ENCODE measurements at places on chromosomes 3 and 15.

DNA sequence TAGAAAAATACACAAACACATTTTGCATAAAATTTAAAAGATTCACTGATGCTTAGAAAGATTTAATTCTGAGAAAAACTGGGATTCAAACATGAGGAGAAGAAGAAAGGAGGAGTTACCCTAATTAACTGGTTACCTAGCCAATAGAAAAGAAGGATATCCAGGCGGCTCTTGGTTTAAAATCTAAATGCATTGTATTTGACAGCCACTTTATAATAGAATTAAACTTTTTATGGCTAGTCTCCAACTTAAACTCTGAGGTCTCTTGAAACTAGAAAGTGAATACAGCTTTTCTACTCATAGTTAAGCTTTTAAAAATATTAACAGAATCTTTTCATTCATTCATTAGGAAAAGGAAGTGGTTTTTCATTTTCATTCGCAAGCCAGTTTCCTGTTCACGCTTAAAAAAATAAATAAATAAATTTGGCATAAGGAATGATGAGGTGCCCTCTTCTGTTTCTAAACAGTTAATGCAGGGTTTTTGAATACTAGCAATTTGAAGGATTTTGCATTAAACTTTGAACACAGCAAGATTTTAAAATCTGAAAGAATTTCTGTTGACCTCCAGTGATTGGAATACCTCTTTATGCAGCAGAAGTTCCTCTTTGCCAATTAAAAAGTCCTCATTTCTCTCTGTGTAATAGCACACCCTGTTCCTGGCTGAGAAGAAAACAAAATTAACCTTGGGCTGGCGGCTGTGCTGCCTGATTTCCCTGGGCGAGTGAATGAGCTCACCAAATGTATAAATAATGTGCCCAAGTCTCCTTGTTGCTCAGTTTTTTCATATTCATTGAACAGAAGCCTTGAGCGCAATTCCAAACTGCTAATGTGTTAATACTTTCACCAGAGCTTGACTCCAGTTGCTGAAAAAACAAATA is 105.1 kb downstream of the ZMAT3 start:
- no peak for DNase-seq

- DNase-seq, result no peak
Measured at GRCh38 chr15:90697175-90697574, 20.0 kb upstream of the BLM start.

DNA sequence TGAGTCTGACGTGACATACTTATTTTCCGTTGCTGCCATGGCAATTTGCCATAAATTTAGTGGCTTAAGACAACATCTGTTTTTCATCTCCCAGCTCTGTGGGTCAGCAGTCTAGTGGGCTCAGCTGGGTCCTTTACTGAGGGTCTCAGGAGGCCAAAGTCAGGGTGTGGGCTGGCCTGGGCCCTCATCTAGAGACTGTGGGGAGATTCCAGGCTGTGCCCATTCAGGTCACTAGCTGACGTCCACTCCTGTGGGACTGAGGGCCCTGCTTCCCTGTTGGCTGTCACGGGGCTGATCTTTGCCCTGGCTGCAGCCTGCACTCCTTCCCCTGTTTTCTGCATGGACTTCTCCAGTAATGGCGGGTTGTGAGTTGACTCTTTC is 19.1 kb downstream of the FGD5 start:
- DNase-seq, result no peak

GRCh38 chr3:108524537-108524936 is 14.1 kb upstream of the MYH15 start:
- no peak for DNase-seq

DNA sequence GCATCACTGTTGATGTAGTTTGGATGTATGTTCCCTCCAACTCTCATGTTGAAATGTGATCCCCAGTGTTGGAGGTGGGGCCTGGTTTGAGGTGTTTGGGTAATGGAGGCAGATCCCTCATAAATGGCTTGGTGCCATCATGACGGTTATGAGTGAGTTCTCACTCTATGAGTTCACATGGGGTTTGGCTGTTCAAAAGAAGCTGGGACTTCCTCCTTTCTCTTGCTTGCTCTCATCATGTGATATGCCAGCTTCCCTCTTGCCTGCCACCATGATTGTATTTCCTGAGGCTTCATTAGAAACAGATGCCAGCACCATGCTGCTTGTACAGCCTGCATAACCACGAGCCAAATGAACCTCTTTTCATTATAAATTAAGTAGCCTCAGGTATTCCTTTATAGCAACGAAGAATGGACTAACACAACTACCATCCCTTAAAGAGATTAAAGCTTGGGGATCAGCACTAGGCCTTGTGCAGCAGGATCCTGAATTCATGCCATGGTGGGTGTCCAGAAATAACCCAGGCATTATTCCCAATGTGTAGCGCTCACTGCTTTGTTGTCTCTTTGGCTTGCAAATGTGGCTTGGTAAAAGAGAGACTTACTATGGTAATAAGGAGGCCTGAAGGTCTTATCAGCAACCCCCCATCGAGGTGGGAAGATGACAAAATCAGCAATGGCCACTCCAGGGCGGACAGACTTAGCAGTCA is 41.9 kb downstream of the NDUFB4 start:
- no peak for DNase-seq

GRCh38 chr3:99634881-99635280 is 3.5 kb upstream of the COL8A1 start:
- no peak for DNase-seq

GRCh38 chr15:29131840-29132420 is 137.7 kb downstream of the NSMCE3 start:
- DNase-seq, result no peak
